ENCODE measurements at places on chromosomes 3 and 15.

GRCh38 chr15:99956022-99956775, 223.0 kb upstream of the LYSMD4 start:
- no peak for DNase-seq

DNA sequence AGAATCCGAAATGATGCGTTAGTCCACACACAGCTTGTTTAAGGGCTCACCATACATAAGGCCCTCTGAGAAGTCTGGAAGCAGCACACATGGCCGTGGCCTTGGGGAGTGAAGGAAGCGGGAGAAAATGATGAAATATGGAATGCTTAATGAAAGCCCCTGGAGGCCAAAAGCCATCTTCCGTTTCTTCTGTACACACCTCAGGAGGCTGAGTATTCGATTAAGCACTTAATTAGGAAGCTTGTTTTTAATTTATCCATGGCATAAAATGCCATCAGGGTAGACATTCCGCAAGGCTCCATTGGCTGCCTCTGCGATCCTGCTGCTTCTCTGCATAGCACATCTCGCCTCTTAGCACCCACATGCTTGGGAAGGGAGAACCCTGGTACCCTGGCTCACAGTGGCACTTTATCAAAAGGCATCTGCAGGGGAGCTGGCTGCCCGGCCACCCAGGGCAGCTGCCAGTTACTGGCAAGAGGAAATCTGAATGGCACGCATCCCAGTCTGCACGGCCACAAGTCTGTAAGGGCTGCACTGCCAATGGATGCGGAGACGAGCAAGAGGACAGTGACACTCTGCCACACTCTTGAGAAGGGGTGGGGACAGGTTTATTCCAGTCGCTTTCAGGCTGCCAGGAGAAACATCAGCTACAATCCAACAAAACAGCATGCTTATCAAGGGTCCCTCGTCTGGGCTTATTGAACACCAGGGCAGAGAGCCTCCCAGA, 356.2 kb downstream of the OCA2 start:
- no peak for DNase-seq

GRCh38 chr3:49717959-49718857, 1.3 kb downstream of the AMIGO3 start:
- DNase-seq = no peak

DNA sequence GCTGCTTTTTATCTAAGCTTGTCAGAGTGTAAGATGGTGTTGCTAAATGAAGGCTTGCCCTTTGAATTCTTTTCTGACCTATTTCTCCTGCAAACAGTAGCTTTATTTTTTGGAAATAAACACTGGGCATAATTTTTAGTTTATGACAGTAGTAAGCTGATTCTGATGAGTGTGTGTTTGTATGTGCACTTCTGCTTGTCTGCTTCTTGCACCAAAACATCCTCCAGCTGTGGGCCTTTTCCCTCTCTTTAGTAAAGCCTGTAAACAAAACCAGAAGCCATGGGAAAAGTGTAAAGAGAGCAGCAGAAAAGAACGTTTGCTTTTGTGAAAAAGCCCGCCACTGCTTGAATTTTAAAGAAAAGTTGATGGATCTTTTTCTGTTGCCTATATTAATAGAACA, 136.4 kb upstream of the IL12A start:
- no peak for DNase-seq

GRCh38 chr3:129985113-129985512, 10.6 kb downstream of the TRH start:
- no peak for DNase-seq

DNA sequence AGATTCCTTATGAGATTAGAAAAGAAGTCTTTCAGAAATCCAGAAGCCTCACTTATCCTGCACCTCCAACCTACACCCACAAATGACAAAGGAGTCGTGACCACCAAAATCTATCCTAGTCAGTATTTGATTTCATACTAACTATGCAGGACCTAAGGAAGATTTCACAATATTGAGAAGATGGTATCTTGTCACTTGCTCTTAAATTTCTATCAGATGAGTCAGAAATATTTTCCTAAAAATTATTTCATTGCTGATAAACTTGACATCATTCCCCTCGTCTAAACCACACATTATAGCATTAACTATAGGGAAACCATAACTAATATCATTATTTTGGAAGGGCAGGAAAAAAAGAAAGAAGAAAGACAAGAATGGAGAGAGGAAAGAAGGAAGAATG, 138.0 kb upstream of the THBS1 start:
- DNase-seq = no peak

DNA sequence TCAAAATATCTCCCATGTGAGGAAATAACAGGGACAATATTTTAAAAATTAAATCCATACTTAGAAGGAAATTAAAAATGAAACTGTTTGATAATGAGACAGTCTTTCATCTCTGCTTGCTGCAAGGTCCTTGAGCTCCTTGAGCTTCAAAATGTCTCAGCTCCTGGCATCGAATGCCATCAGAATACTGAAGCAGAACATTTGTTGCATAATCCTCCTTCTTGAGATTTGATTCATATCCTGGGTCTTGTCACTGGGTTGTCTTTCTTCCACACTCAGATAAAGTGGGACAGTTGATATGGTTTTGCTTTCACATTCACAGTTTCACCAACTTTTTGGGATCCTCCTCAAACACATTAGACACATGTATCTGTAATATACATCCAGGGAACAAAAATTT, 27.8 kb downstream of the COL8A1 start:
- DNase-seq = no peak

GRCh38 chr3:61600195-61600594, 38.8 kb downstream of the PTPRG start:
- no peak for DNase-seq

DNA sequence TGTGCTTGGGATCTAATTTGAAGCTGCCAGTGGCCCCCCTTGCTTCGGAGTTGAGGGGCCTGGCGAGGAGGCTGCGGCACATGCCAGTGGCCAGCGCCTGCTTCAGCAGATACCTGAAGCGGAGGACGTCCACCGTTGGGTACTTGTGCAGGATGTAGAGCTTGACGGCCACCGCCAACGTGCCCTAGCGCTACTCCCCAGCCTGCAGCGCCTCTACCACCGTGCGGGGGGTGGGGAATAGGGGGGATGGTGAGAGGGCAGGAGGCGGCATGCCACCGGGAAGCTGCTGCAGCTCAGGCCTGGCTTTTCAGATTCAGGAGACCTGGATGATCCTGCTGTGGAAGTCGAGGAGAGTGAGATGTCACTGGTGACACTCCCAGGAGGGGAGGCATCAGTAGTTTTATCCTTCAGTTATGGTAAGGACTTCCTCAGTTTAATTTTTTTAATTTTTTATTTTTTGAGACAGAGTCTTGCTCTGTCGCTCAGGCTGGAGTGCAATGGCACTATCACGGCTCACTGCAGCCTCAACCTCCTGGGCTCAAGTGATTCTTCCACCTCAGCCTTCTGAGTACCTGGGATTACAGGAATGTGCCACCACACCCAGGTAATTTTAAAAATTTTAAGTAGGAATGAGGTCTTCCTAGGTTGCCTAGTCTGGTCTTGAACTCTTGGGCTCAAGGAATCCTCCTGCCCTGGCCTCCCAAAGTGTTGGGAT, 150.6 kb upstream of the FRMD4B start:
- DNase-seq = no peak

GRCh38 chr3:158167737-158168557, 58.1 kb downstream of the RSRC1 start:
- DNase-seq = no peak

DNA sequence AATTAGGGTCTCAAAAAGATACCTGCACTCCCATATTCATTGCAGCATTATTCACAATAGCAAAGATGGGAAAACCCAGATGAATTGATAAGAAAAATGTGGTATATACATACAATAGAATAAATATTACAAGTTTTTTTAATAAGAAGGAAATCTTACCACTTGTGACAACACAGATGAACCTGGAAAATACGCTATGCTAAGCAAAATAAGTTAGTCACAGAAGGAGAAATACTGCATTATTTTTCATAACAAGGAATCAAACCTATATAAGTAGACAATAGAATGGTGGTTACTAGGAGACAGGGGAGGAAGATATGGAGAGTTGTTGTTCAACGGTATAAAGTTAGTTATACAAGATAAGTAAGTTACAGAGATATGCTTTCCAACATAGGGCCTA, 130.0 kb downstream of the GSK3B start:
- DNase-seq = no peak

DNA sequence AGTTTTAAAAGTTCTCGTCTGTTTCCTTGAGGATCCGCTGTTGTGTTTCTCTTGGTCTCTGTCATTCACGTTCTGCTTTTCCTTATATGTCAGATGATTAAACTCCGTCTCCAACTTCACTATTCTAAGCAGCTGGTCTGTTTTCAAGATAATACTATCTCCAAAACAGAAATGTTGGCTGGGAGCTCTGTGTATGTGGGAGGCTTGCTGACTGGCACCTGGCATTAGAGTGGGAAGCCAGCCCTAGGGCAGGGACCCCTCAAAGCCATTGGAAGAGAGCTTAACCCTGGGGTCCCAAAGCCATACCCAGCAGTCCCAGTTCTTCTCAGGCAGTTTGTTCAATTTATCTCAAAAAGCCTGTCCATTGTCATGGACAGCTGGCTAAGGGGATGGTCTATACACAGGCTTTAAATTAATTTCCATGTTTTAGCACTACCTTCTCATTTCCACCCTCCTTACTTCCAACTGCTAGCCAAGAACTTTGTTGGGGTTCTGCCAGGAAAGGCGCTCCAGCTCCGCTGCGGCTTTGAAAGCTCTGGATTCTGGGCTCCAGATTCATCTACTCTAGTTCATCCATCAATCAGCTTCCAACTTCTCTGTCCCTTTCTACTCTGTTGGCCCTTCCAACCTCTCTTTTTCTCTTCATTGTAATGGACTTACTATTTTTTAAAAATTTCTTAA, 9.2 kb downstream of the BTBD1 start:
- DNase-seq = no peak

Measured in CD4-positive, alpha-beta T cell treated with Interleukin-12 subunit alpha and Interleukin-12 subunit beta, for 1 hour (primary cell).